ENCODE measurements at places on chromosomes 4 and X. TPM values are rescaled to one million over a fixed set of nuclear protein-coding genes. Genes with fewer than 3 reads are reported as not detected.

The NSG1 gene
- total RNA-seq, result 6.2 TPM

DNA sequence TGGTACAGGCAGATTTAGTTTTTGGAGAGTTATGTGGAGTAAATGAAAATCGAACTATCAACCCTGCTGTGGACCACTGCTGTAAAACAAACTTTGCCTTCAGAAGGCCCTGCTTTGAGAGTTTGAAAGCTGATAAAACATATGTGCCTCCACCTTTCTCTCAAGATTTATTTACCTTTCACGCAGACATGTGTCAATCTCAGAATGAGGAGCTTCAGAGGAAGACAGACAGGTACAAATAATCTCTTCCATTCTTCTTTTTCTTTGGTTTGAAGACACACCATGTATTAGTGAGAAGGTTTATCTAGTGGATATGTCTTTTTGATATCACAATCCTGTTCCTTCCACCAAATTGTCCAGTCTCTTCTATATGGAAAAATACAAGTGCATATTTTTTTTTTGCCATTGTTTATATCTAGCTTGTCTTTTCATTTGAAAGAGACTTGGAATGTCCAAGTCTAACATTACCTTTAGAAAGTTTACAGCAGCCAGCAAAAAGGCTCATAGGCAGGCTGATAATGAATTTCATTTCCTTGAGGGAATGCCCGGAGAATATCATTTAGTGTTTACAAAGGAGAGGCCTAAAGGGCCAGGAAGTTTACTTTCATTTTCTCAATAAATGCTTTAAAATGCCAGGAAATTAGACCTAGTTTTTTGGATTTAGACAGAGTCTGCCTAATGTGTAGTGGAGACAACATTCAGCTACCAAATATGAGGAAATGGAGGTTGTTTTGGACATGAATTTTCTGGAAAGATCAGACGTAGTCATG is 18.6 kb downstream of the AFM start:
- no peak for DNase-seq

The GC gene
- total RNA-seq, result not detected

DNA sequence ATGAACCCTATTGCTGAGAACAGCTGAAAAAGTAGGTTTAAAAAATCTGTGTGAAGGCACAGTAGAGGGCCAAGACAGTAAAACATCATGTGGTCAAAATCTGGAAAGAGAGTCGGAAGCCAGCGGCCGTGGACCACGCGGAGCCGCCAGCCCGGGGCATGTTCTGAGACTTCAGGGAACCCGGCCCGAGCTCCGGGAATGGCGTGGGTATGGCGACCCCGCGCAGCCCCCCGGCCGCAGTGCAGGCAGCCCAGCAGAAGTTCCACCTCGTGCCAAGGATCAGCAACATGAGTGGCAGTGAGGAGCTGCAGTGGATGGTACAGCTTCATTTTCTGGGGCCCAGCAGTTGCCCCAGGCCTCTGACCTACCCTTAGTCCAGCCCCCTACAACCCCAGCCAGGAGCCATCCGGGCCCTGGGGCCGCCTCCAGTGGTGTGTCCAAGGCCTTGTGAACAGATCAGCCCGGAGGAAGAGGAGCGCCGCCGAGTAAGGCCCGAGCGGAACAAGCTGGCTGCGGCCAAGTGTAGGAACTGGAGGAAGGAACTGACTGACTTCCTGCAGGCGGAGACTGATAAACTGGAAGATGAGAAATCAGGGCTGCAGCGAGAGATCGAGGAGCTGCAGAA is 94.2 kb downstream of the LARP1B start:
- no peak for DNase-seq

DNA sequence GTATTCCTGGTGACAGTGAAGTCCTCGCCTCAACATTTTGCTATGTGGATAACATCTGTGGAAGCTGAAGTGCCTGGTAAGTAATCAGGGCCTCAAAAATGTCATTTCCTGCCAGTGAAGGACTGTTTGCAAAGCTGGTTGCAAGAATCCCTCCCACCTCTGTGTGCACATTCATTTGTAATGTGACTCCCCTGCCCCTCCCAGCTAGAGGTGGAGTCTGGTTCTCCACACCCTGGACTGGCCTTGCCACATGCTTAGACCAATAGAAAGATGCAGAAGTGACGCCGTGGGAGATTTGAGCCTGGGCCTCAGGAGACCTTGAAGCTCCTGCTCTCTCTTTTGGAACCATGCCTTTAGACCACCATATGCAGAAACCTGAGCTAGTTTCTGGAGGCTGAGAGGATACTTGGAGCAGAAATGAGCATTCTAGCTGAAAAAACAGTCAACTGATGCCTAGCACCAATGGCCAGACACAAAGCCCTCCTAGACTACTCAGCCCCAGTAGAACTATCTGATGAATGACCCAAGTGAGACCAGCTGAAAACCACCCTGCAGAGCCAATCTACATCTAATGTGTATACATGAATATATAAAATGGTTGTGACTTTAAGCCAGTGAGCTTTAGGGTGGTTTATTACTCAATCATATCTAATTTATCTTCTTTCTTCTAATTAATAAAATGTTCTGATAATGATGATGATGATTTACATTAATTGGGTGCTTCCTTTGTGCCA is 47.8 kb upstream of the CRMP1 start:
- DNase-seq, result no peak

The S100P gene
- 0.29 TPM for total RNA-seq

DNA sequence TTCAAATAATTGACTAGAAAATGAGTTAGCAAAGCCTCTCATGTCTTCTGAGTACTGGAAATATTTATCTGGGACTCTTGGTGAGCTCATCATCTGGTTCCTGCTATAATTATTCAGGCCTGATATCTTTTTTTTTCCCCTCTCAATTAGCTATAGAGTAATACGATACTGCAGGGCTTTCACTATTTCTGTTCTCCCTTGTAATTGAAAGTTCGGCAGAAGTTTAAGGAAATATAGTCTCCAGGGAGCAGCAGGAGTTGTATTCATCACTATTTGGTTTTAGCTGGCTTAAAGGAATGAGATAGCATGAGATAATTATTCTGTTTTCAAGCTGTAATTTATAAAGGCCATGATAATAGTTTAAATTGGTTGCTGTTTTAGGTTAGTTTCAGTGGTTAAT is 378.6 kb upstream of the EPHA5 start:
- DNase-seq, result no peak

- DNase-seq, result no peak
These were observed 48.4 kb upstream of the SPANXN4 start for GRCh38 chrX:142977128-142977914.

The HSFX1 gene
- total RNA-seq, result 2.0 TPM

GRCh38 chr4:185108669-185109068 is 34.4 kb upstream of the SLC25A4 start:
- no peak for DNase-seq

The MAOA gene
- 124 TPM for total RNA-seq

- no peak for DNase-seq
These were observed 83.9 kb upstream of the ARHGAP24 start for GRCh38 chr4:85391071-85391470.

The FRG2 gene
- total RNA-seq, result not detected

The GAGE12H gene
- not detected for total RNA-seq

GRCh38 chrX:30893206-30893605 is 4.2 kb upstream of the TAB3 start:
- no peak for DNase-seq

The RAB9B gene
- total RNA-seq, result 1.9 TPM

GRCh38 chrX:9903146-9903545 is 64.0 kb upstream of the CLDN34 start:
- DNase-seq, result no peak

GRCh38 chrX:55710701-55711100 is 6.8 kb upstream of the RRAGB start:
- peak; percentile 27 for DNase-seq

The HAND2 gene
- 10.5 TPM for total RNA-seq

GRCh38 chrX:71098302-71098701 is 2.7 kb downstream of the FOXO4 start:
- DNase-seq, result peak; percentile 51

Data from breast epithelium (tissue), 4 donors.